ENCODE measurements at places on chromosomes 6 and 20.

DNA sequence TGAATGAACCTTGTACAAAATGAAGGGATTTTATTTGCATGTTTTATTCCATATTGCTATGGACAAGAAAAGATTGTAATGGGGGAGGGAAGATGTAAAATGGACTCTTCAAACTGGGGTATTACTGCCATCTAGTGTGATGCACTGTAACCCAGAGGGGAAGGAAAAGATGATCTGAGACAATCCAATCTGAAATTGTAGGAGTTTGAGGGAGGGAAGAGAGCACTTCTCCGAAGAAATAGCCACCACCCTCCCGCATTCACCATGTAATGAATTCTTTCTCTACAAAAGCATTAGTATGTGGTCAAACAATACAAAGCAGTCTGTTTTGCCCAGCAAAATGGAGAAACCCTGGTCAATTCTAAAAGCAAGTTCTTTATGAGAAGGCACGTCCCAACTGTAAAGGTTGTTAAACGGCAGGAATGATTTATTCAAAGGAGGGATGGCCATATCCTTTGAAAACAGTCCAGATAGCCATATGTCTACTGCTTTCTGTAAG, 679.5 kb upstream of the NRSN1 start:
- DNase-seq: peak; percentile 40

- peak; percentile 31 for DNase-seq
These were observed 48.7 kb upstream of the SRSF6 start for GRCh38 chr20:43408848-43409576.

- DNase-seq: peak; percentile 36
These were observed 764 bp downstream of the ZNF292 start for GRCh38 chr6:87155842-87156815.

DNA sequence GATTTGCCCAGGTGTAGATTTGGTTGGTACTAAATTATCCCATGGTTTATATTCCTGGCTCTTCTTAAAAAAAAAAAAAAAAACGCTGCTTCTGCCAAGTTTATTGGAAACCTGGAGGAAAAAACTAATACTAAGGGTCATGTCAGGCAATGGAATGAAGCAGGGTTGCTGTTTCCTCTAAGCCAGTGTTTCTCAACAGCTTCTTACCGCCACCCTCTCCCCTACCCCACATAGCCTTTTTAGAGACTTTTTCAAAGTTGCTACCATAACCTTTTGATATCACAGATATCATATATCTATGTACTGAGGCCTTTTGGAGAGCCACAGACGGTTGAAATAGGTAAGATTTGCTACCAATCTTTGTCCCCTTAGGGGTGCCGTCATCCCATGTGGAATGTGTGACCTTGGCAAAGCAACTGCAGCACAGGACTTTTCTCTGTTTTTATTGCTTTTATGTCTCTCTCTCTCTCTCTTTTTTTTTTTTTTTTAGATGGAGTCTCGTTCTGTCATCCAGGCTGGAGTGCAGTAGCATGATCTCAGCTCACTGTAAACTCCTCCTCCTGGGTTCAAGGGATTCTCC, 35.0 kb downstream of the SYTL3 start:
- no peak for DNase-seq

GRCh38 chr6:166708460-166708859, 81.4 kb upstream of the RPS6KA2 start:
- DNase-seq: no peak

DNA sequence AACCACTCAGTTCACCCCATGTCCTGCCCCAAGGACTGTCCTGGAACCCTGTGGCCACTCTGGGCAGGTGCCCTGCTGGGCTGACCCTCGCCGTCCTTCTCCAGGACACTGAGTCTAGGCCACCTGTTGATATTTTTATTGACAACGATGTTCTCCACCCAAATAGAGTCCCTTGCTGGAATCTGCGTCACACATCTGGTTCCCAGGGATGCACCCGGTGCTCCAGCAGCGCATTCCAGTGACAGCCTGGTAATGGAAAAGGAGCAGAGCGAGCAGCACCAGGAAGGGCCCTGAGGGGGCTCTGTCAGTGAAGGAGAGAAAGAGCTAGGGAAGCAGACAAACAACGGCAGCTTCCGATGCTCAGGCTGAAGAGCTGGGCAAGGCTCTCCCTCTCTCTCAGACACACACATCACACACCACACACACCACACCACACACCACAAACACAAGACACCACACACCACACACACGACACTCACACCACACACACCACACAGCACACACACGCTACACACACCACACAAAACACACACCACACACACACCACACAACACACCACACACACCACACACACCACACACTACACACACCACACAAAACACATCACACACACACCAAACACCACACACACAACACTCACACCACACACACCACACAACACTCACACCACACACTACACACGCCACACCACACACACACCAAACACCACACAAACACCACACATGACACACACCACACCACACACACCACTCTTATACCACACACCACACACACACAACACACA, 117.9 kb upstream of the THBS2 start:
- no peak for DNase-seq

Measured in kidney capillary endothelial cell (primary cell).